Effector memory CD4-positive, alpha-beta T cell (primary cell): ENCODE measurements at places on chromosomes 1 and 21.

DNA sequence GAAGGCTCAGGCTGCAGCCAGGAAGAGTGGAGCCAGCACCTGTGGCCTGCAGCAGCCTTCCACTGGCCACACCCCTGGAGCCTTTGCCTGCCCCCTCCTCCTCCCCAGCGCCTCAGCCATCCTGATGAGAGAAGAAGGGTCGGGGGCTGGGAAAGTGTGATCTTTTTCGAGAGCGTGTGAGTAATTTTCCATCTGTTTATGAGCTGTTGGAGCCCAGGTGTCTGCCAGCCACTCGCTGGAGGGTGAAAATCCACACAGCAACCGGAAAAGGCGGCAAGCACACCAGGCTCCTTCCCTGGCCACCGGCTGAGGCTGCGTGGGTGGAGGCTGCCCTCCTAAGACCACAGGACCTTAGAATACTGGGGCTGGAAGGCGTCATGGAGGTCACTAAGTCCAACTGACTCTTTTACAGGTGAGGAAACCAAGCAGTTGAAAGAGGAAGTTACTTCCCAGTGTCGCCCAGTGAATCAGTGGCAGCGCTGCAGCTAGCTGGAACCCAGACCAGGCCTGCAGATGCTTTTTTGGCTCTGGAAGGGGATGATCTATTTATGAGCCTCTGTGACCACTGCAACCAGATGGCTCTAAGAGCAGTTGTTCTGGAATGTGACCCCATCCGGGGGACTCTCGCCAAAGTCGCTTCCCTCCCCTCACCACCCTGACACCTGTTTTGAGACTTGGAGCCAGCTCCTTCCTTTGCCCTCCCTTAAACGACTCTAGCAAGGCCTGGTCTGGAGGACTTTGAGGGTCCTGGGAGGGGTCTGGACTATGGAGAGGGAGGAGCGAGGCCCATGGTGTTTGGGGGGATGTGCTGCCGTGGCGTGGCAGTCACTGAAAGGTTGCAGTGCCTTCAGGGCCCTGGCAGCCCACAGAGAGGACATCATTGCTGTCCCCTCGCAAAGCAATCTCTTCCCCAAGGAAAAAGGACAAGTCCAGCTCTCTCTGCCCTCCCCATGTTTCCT is 54.5 kb downstream of the LGR6 start:
- DNase-seq, result no peak

- no peak for DNase-seq
These were observed 1150.9 kb downstream of the MRPL39 start for GRCh38 chr21:24456358-24456757.

DNA sequence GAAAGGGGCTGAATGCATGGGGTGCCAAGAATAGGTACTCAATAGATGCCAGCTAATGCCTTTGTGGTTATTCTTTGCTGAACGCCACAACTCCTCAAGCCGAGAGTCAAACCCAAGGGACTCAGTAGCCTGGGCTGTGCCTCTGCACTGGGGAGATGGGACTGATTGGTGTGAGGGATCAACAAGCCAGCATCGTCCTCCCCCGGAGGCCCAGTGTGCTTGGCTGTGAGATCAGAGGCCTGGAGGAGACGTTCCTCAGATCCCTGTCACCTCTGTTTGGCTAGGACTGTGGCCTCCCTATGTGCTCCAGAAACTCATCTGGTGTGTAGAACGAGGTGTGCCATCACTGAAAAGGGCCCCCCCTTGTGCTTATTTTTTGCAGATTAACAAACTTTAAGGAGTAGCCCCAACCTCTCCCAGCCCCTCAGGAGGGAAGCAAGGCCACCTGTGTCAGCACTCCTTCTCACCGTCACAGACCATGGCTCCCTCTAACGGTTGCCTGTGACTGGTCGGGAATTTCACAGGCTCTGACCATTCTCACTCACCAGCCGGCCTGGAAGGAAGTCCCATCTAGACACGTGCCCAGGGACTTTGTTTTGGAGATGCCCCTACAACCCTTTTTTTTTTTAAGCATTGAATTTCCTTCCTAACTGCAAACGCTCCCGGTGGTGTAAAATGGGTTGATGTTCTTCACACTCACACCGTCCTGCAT is 194.0 kb upstream of the VAMP3 start:
- no peak for DNase-seq

DNA sequence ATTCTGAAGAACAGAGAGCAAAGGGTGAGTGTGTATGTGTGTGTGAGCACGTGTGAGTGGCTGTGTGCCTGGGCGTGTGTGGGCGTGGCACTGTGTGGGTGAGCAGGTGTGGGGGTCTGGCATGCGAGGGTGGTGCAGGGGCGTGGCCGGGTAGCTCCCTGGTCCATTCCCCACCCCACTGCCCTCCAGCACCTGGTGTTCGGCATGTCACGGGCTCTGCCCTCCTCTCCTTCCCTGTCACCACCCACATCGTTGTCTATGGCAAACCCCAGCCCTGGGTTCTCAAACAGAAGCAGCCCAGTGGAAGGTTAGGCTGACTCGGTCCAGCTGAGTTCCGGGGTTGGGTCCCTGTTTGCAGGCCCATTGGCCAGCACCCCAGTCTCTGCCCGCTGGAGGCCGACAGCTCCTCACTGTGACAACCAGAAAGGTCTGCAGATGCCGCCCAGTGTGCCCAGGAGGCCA is 39.8 kb downstream of the UBE2G2 start:
- DNase-seq, result no peak

- DNase-seq, result peak; percentile 21
These were observed 220.0 kb downstream of the SETD4 start for GRCh38 chr21:35840197-35840799.

- DNase-seq, result no peak
These were observed 19.1 kb upstream of the NCF2 start for GRCh38 chr1:183609313-183609712.

DNA sequence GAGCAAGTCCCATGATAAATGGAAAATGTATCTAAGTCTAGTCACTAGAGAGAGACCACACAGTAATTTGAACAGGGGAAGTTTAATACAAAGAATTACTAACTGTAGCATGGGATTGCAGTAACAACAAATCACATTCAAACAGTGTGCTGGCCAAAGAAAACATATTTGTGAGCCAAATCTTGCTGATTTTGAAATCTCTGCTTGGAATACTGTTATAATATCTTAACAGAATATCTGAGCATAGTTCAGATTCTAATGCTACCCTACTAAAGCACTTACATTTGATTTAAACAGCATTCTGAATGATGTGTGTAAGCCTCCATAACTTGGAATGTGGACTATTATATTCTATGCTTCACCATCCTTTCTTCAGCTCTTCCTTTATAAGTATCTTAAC is 270.0 kb upstream of the BRINP3 start:
- DNase-seq, result no peak

DNA sequence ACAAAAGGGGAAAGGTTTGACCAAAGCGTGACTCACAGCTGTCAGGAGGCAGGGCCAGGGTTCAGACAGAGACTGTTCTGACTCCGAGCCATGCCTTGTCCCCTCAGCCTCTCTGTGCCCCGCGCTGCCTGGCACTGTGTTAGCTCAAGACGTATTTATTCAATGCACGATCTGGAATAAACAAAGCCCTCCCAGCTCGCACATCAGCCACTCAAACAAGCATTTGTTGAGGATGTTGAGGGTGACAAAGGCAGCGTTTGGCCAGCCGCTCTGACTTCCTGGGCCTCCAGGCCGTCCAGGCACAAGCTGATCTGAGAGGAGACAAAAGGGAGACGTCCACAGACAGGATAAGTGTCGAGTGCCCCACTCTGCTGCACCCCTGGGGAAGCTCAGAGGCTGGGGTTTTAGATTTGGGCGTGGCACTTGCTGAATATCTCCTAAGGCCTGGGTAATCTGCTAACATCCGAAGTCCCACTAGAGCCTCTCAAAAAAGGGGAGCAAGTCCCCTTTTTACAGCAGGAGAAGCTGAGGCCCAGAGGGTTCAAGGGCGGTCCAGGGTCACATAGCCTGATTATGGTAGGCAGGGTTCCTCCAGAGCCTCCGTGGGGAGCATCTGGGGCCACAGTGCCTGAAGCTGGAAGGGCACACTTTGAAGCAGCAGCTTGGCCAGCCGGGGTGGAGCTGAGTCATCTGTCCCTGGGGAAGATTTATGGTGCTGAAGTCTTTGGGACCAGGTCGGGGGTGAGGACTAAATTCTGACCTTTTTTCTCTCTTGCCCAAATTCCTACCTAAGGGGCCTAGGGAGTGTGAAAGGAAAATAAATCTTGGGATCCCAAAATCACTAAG is 95.9 kb downstream of the SPSB1 start:
- no peak for DNase-seq

- DNase-seq, result no peak
These were observed 54.3 kb downstream of the RPS6KA1 start for GRCh38 chr1:26583646-26584485.

DNA sequence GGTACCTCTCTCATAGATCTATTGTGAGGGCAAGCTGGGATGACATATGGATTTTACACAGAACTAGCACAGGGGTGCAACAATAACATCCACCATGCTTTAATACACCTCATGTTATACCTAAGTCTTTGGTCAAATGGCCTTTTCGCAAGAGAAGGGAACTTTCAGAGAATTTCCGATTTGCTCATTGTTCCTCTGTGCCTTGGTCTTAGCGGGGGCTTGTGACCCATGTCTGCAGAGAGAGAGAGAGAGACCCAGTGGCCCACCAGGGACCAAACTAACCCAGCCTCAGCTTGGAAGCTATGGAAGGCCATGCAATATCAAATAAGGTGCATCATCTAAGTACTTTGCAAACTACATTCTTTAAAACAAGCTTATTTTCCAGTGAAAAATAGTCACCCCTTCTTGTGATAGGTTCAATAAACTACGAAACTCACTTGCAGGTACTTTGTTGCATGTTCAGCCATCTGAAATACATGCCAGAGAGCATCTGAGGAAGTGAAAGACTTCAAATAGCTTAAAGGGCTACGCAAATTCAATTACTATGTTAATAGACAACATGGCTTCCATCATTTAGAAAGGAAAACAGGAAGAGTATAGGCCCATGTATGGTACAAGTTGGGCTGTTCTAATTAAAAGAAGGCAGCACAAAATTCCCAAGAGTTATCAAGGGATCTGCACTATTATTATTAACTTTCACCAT is 100.7 kb downstream of the KCNN3 start:
- DNase-seq, result no peak

DNA sequence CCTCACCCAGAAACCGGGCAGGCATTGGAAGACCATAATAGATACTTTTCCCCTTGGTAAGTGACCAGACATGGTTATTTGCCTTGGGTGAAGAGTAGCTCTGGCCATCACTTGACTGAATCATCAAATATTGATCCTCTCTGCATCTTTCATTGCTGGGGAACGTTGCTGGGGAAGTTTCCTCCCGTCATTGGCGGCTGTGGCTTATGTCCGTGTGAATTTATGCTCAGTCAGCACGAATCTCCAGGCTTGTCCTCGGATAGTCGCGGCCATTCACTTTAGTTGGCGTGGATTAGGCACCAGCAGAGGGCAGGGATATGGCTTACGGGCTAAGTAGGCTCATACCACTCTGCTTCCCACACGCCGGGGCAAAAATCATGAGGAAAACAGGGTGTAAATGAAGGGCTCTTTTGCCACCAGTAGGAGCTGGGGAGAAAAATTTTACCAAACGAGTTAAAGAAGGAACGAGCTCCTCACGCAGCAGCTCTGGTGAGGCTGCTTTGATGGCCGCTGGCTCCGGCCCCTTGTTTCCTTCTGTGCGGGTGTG is 473.4 kb downstream of the CAMTA1 start:
- no peak for DNase-seq

- DNase-seq, result no peak
These were observed 106.8 kb upstream of the USP24 start for GRCh38 chr1:55321942-55322341.

DNA sequence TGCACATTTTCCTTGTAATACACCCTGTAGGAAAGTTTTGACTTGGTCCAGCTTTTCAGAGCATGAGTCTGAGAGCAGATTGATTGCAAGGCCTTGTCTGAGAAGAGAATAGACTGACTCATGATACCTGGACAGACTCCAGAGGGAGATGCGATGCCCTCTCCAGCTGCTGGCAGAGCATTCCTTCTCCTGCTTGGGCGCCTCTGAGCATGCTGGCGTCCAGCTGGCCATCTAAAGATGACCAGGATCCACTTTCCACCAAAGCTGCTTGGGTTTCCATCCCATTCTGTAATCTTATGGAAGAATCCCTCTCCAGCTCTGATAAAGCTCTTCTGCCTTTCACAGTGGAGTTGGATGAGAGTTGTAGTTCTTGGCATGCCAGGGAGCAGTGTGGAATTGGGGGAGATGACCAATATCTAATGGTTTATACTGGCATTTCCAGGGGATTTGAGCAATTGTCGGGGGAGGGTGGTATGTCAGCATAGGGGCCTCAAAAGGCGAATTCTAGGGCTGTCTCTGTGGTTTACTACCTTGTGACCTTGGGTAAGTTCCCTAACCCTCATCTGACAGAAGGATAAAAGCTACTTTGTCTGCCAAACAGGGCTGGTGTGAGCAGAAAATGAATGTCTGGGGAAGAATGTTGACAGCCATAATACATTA is 19.5 kb downstream of the SZRD1 start:
- DNase-seq, result no peak

GRCh38 chr1:8763888-8764287 is 53.6 kb downstream of the RERE start:
- no peak for DNase-seq

- DNase-seq, result no peak
These were observed 15.0 kb downstream of the KCNQ4 start for GRCh38 chr1:40798366-40799281.

DNA sequence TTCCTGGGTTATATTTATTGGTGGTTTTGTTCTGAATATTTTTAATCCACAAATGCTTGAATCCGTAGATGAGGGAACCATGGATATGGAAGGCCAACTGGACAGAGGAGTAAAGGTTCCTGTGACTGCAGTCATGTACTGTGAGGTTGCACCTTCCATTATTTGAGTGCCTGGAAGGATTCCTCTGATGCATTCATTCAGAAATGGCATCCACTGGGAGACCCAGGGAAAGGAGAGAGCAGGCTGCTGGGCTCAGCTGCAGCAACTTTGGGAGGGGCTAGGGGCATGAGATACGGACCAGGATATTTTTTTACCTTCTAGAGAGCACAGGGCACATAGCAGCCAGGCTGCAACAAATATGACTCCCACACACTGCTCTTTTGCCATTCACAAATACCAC is 19.5 kb downstream of the AK2 start:
- no peak for DNase-seq

- DNase-seq, result no peak
These were observed 9.9 kb downstream of the SNRPE start for GRCh38 chr1:203871114-203871880.

GRCh38 chr1:214251354-214251753 is 29.6 kb upstream of the SMYD2 start:
- no peak for DNase-seq

DNA sequence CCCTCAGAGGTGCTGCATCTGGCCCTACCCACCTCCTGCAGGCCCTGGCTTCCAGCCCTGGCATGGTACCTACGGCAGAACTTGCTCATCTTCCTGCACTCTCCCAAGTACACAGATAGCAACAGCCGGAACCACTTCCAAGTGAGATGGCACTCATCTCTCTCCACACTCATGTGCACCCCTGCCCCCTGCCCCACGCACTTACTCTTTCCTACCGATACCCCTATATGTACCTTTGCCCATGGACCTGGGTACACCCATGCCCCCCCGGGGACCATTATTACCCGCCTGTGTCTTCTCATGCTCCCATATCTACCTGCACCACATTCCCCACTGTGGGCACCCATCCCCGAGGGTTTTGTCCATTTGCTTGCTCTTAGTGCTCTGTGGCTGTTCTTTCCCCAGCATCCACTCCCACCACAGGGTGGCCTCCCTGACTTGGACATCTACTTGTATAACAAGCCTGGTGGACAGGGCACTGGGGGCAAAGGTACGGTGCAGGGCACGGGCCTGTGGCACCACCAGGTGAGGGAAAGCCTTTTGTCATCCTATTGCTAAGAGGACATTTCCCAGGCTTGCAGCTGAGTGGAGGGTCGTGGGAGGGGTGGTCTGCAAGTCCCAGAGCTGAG is 14.7 kb downstream of the HYI start:
- DNase-seq, result no peak
